ENCODE measurements at places on chromosomes 2 and 18.

DNA sequence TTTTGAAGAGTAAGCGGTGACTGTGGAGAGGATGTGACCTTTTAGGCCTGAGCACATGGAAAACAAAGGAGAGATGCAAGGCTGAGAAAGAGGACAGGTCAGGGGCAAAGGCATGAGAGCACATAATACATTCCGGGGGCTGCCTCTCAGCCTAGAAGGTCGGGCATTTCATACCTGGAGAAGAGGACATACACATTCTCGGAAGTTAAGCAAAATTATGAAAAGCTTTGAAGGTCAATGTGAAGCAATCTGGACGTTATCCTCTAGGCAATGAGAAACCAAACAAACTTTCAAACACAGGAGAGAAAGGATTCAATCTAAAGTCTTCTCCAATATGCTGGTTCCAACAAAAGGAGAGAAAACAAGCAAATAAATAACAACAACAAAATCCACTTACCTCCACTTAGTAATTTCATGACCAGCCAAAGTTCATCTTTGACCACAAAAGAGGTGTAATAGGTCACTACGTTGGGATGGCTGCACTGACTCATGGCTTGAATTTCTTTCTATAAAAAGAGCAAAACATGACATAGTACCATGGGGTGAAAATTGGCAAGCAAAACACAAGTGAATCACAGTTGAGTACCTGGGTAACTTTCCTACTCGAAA is 80.4 kb downstream of the STK39 start:
- H3K27me3 ChIP-seq, result no peaks in the 10 kb centered on the region
- no peak for DNase-seq
- H3K4me1 ChIP-seq, result no peaks in the 10 kb centered on the region
- no peaks in the 10 kb centered on the region for H3K36me3 ChIP-seq

- H3K4me3 ChIP-seq, result no peak overlapping the region
- no peak overlapping the region for H3K27ac ChIP-seq
- no peaks in the 10 kb centered on the region for H3K36me3 ChIP-seq
Measured at GRCh38 chr2:110977403-110977802, 143.3 kb upstream of the BCL2L11 start.

GRCh38 chr2:184270660-184271059 is 327.7 kb upstream of the ZNF804A start:
- no peaks in the 10 kb centered on the region for H3K36me3 ChIP-seq
- no peak overlapping the region for H3K4me3 ChIP-seq
- no peak for DNase-seq
- H3K27me3 ChIP-seq, result no peaks in the 10 kb centered on the region
- no peaks in the 10 kb centered on the region for H3K4me1 ChIP-seq

DNA sequence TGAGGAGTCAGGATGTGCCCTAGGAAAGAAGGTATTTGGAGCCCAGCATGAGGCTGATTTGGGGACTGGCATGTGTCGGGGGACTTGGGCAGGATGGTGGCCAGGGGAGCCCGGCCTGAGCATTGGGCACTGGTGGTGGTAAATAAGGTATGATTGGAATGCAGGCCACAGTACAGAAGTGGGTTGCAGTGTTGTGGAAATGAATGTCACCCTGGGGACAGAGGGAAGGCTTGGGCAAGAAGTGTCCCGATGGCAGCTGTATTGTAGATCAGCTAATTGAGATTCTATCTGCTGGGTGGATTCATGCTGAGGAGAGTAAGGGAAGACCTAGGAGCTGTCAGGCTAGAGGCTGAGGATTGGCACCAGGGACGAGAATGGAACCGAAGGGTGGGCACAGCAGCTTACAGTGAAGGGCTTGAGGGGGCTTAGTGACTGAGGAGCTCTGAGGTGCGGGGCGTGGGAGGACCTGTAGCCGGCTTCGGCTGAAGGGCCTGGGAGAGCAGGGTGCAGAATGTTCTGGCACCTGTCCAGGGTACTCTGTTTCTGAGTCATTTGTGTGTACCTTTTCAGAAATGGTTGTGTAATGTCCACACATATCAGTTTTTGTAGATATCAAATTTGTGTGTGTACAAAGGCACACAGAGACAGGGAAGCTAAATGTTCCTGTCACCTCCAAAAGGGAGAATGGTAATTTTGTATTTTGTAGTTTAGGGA is 170.2 kb downstream of the PRKCE start:
- DNase-seq, result peak; percentile 89
- H3K27me3 ChIP-seq, result no peaks in the 10 kb centered on the region
- H3K27ac ChIP-seq, result peak overlapping the region; percentile 60
- no peaks in the 10 kb centered on the region for H3K36me3 ChIP-seq

DNA sequence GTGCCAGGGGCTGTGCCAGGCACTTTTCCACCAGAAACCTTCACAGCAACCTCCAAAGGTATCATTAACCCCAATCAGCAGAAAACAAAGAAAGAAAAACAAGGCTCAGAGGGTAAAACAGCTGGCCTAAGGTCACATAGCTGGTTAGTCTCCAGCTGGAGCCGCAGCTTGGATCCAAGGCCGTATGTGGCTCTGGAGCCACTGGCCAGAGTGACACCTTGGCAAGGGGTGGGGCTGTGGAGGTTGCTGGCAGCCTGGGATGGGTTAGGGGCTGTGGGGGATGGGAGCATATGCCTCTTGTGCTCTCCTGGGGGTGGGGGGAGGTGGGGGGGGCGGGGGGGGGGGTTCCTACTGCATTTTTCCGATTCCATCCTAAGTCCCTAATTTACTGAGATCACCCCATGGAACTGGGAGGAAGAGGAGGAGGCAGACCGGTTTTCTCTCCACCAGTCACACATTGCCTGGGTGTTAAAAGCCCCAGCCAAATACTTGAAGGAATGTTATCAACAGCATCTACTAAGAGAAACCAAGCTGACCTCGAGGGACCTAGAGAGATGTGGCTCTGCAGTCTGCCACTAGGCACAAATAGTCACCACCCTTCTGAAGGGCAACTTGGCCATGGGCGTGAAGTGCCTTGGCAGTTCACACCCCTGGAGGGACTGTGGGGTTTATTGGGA is 8.0 kb downstream of the HAAO start:
- H3K4me3 ChIP-seq, result no peak overlapping the region
- no peaks in the 10 kb centered on the region for H3K36me3 ChIP-seq
- H3K27ac ChIP-seq, result no peak overlapping the region
- no peaks in the 10 kb centered on the region for H3K27me3 ChIP-seq
- DNase-seq, result peak; percentile 54

DNA sequence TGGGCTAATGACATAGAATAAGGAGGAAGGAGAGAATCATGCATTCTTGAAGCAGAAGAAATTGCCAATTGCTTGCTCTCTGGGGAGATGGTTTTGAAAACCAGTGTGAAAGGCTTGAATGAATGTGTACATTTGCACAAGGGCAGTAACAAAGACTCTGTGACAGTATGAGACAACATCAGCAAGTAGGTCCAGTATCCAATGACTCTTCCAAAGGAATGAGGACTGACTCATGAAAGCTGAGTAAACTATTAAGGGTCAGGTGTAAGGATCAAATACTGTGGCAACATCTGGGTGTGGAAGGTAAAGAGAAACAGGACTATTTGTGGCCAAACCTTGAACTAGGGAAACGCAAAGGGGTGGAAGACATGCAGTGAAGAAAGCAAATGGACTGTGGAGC is 886.0 kb upstream of the CHAC2 start:
- no peaks in the 10 kb centered on the region for H3K36me3 ChIP-seq
- no peak overlapping the region for H3K27ac ChIP-seq
- DNase-seq, result no peak
- H3K4me1 ChIP-seq, result no peaks in the 10 kb centered on the region
- no peaks in the 10 kb centered on the region for H3K27me3 ChIP-seq

- no peak for DNase-seq
- peaks cover 67% of the 10 kb centered on the region for H3K27me3 ChIP-seq
- no peaks in the 10 kb centered on the region for H3K36me3 ChIP-seq
- no peak overlapping the region for H3K27ac ChIP-seq
- H3K4me3 ChIP-seq, result no peak overlapping the region
Measured at GRCh38 chr2:161426455-161426921, 10.4 kb downstream of the TBR1 start.

DNA sequence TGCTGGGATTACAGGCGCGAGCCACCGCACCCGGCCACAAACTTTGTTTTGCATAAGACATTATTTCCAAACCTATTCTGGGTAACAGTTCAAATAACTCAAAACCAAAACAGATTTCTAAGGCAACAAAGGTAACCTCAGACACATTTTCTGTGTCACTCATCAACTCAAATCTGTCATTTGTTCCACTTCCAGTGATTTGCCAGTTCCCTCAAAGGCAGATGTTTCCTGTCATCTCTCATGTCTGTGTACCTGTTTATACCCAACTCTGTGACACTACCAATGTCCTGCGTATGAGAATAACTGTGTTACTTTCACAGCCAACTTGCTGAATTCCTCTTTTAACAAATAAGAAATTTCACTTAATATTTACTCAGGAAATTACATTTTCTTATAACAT is 54.4 kb downstream of the SCN3A start:
- H3K4me1 ChIP-seq, result no peaks in the 10 kb centered on the region
- H3K27ac ChIP-seq, result no peak overlapping the region
- H3K27me3 ChIP-seq, result no peaks in the 10 kb centered on the region
- H3K4me3 ChIP-seq, result no peak overlapping the region
- DNase-seq, result no peak
